CD4-positive, alpha-beta T cell treated with Interleukin-1 beta for 1 hour (primary cell): ENCODE measurements at places on chromosomes 7 and 10.

- DNase-seq = no peak
These were observed 56.7 kb downstream of the C10orf120 start for GRCh38 chr10:122642726-122643605.

- no peak for DNase-seq
These were observed 665.0 kb downstream of the PARD3 start for GRCh38 chr10:34150103-34150502.

GRCh38 chr7:48424731-48425130 is 253.5 kb downstream of the ABCA13 start:
- no peak for DNase-seq

DNA sequence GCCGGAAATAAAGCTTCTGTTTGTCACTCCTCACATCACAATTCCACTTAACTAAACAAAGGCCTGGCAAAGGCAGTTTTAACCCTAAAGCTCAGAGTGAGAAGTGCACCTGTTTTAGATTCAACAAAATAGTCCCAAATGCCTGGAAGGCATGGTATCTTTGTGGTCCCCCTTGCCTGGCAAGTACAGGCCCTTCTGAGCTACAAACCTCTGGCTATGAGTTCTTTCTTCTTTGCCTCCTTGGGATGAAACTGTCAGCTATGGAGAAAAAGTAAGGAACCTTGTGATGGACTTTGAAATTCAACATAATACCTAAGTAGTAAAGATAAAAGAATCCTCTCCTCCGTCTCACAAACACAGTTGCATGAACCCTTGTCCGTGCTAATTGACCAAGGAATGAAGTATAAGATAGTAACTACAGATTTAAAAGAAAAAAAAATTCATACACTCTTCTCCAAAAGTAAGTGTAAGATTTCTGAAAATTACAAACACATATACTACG is 244.5 kb upstream of the ETV1 start:
- no peak for DNase-seq

- no peak for DNase-seq
These were observed 592.4 kb upstream of the IGFBP3 start for GRCh38 chr7:46513447-46513848.
